SW 1271 (cell line): ENCODE measurements at places on chromosomes 13 and 19.
A peak's percentile ranks its signal among the peaks of the same experiment; 100 is the strongest.

- DNase-seq = no peak
Measured at GRCh38 chr19:11767633-11768133, 883 bp downstream of the ZNF441 start.

GRCh38 chr13:80975903-80976302 lies 635.0 kb upstream of the SPRY2 start:
- no peak for DNase-seq

GRCh38 chr19:17471410-17472125 lies 1.2 kb downstream of the SLC27A1 start:
- no peak for DNase-seq

GRCh38 chr19:27974082-27974513 lies 1238.9 kb downstream of the UQCRFS1 start:
- DNase-seq = peak; percentile 4

- DNase-seq = no peak
Measured at GRCh38 chr19:38793177-38793576, 4.2 kb downstream of the LGALS7B start.

- no peak for DNase-seq
Measured at GRCh38 chr13:29511980-29512379, 83.5 kb downstream of the SLC7A1 start.

DNA sequence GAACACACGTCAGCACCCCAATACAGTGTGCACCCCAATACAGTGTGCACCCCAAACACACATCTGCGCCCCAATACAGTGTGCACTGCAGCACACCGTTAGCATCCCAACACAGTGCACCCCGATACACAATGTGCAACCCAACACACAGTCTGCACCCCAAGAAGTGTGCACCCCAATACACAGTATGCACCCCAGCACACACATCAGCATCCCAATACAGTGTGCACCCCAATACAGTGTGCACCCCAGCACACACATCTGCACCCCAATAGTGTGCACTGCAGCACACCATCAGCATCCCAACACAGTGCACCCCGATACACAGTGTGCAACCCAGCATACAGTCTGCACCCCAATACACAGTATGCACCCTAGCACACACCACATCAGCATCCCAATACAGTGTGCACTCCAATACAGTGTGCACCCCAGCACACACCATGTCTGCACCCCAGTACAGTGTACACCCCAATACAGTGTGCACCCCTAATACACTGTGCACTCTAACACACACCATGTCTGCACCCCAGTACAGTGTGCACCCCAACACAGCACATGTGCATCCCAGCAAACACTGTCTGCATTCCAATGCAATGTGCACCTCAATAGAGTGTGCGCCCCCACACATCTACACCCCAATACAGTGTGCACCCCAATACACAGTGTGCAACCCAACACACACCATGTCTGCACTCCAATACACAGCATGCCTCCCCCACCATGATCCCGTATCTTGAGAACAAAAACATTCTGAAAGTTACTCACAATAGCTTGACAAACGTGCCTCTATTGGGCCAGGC lies 855 bp upstream of the CARS2 start:
- DNase-seq = no peak

DNA sequence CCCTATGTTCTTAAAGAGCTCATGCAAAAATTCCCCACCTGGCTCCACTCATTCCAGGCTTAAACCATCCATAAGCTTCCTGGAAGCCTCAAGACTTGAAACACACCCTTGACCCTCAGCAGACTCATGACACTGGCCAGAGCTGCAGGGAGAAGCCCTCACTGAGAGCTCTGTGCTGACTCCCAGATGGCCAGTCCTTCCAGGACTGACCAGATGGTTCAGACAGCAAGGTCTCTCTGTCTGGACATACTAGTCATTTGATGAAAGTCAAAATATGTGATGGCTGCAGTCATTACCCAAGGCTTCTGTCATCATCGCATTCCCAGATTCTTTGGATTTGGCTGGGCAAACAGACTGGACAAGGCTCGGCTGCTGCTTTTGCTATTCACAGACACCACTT lies 397.4 kb downstream of the FOXO1 start:
- DNase-seq = no peak

- no peak for DNase-seq
Measured at GRCh38 chr19:34430738-34431625, 2.8 kb downstream of the UBA2 start.

DNA sequence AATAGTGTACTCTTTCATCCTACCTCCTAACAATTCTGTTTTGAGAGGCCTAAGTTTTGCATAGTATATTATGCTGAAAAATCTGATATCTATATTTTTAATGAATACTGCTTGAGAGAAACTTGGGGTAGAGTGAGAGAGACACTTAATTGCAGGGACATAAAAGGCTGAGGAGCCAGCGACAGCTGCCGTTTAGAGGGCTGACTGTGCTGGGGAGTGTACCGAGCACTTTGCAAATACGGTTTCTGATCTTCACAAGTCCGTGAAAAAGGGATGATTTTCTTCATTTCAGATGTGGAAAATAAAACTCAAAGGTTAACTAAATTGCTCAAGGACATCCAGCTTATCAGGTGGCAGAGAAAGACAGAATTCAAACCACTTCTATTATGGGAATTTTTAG lies 97.4 kb downstream of the CAB39L start:
- no peak for DNase-seq

- no peak for DNase-seq
Measured at GRCh38 chr19:32200312-32201038, 144.9 kb upstream of the ZNF507 start.

DNA sequence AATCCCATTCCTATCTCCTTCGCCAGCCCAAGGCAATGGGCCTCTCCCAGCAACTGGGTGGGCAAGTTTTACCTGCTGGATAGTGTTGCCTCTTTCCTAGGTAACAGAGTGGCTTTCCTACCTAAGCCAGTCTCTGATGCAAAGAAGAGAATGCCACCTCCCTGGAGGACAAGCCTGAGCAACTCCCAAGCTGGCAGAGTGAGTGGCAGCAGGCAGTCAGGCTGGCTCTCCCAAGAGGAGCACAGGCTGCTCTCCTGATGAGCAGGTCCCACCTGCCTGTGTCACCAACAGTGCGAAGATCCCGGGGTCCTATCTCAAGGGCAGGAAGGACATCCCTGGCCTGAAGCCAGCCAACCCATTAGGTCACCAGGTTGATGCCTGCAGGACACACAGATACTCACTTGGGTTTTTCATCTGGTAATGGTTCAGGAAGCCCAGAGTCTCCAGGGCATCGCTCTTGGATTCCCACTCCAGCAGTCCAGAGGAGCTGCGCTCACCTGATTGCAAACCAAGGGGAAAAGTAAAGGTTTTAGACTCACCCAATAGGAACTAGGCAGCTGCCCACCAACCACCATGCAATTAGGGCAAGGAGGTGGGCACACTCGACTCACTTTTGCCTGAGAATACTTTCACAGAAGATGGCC lies 5.5 kb upstream of the ECH1 start:
- DNase-seq = no peak

DNA sequence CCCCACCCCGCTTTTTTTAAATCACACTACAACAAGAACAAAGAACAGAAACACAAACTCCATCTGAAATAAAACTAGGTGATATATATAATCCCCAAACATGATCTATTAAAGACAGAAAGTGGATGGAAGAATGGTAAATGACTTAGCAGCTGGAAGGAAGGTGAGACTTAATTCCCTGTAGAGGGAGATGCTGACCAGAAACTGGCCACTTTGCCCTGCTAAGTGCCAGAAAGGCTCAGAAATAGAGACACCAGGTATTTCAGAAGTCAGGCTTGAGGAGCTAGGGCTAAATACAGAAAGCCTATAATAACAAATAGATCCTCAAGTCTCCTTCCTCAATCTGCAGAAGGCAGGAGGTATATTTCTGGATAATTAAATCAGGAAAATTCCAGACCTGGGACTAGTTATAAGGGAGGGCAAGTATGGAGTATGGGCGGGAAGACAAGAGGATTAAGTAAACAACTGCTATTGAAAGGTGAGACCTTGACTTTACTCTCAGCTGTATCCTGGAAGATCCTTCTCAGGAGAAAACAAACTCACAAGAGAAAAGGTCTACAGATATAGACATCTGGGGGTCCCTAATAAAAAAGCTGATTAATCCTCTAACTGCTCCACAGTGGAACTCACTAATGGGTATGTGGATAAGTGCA lies 32.2 kb downstream of the MTRF1 start:
- DNase-seq = no peak

GRCh38 chr13:109275852-109276251 lies 510.5 kb downstream of the IRS2 start:
- no peak for DNase-seq

DNA sequence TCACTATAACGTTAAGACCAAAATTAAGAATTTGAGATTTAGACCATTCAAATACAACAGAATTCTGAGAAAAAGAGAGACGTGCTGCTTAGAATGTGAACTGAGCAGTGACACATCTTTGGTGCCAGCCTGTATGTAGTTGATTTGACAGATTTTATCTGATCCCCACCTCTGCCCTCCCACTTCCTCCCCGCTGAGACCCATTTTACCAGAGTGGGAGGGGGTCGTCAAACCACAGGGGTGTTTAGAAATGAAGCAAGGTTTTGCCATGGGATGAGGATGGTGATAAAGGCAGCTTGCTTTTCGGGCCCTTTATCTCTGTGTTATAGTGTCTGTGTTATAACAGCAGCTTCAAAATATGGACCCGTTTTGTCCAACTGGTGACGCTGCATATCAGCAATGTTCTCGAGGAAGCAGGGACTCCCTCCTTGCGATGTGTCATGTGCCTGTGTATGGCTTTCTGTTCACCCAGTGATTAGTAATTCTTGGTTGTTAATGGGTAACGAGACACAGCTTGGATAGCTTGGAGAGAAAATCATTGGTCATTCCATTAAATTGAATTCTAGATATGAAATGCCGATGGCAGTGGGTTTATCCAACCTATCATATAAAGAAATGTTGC lies 125.0 kb downstream of the HS6ST3 start:
- no peak for DNase-seq

DNA sequence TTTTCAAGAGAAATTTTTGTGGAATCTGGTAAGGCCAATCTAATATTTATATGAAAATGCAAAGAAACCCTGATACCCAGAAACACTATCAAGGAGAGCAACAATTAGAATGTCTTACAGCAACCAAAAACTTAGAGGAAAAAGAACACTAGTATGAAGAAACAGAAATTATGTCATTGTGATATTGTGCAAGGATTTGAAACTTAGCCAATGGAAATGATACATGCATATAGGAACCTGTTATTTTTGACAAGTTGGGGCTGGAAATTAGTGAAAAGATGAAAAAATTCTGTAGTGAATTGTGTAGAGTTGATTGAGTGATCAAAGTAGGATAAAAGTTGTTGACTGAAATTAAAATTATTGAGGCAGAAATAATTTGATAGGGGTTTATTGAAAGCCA lies 792.6 kb upstream of the SLITRK6 start:
- DNase-seq = no peak

- no peak for DNase-seq
Measured at GRCh38 chr13:80134346-80134745, 206.6 kb downstream of the SPRY2 start.

DNA sequence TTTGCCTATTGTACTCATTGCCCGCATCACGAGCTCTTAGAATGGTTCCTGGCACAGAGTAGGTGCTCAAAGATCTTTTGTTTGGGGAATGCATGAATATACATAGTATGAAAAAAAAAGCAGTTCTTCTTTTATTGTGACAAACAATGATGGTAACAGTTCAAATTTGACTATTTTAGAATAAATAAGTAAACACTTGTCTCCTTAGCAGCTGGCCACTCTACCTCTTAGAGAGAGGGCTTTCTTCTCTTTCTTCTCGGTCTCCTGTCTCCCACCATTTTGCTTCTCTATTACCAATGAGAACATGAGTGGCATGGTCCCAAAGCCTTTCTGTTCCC lies 639 bp upstream of the SLAIN1 start:
- DNase-seq = no peak

DNA sequence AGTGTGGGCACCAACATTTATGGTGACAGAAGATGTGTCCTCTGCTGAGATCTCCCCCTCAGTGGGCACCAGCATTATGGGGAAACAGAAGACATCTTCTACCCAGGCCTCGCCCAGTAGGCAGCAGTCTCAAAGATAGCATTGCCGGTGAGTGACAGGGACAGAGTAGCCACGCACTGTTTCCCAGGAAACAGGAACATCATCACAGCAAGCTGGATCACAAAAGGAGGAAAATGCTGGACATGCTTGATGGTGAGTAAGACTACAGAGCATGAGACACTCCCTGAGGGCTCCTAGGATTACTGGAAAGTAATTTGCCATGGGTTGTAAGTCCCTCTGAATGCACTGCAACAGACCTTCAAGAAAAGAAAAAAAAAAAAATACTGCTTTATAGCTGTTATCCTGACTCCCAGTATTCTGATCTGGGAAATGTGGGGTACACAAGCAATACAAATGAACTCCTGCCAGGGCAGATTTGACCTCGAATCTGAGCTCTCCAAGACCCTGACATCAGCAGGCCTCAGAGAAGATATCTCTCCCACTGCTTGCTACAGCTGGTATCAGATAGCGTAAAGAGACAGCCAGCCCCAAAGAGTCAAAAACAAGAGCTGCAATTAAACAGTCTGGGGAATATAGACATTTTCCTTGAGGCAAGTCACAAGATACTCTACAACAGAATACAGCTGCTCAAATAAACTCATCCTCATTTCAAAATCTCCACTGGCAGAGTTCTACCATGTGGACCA lies 180.4 kb downstream of the RBM26 start:
- no peak for DNase-seq
